ENCODE measurements at places on chromosomes 1 and 21.

DNA sequence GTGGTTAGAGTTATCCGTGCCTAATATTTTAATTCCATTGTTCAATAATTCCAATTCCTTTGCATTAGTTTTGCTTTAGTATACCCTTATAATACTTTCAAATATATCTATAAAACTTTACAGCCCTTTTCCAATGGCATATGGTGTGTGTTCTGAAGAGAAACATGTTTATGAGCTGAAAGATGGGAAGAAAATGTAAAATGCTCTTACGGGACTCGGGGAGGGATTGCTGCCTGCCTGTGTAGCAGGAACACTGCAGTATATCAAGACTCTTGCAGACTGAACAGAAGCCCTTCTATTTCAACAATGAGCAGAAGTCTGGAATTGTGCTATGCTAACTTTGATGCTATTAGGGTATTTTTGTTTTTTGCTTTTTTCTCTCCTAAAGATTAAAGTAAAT lies 406.8 kb downstream of the PTBP2 start:
- no peak for DNase-seq

DNA sequence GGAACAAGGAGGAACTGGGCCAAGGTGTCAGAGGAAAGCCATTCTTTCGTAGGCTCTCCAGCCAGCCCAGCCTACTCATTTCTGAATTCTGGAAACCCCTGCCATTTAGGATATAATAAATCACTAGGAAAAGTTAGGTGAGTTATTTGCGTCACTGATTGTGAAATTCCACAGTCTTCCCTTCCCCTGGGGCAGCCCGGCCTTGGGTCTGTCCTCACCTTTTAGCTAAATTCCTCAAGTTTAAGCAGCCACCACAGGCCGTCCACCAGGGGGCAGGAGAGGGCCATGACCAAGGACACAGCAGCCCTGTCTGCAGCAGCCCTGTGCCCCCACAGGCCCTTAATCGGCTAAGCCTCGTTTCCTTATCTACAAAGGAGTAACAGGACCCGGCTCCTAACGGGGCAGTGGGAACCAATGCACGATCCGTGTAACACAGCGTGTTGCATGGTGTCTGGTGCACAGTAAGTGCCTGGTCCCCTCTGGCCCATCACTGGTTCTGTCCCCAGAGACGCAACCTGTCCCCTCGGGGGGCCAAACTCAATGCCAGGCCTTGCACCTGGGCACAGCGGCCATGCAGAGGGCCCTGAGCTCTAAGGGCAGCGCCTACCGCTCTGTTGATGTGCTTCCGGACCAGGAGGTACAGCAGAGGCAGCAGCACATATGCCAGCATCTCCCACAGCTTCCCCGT lies 18.1 kb downstream of the GPR157 start:
- peak; percentile 67 for DNase-seq

- no peak for DNase-seq
Observed at GRCh38 chr1:190429932-190430331, 47.7 kb downstream of the BRINP3 start.

- no peak for DNase-seq
Observed at GRCh38 chr1:186463926-186464325, 3.0 kb upstream of the PDC start.

DNA sequence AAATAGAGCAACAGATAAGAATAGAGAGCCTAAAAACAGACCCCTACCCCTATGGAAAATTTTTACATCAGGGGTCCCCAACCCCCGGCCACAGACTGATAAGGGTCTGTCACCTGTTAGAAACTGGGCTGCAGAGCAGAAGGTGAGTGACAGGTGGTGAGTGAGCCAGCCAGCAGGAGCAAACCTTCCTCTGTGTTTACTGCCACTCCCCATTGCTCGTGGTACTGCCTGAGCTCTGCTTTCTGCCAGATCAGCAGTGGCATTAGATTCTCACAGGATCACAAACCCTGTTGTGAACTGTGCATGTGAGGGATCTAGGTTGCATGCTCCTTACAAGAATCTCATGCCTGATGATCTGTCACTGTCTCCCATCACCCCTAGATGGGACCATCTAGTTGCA lies 174.1 kb downstream of the FOXD2 start:
- DNase-seq = no peak

- no peak for DNase-seq
Observed at GRCh38 chr1:21355956-21356355, 65.7 kb upstream of the ECE1 start.

GRCh38 chr1:173934440-173934839 lies 17.3 kb upstream of the SERPINC1 start:
- no peak for DNase-seq

- DNase-seq = no peak
Observed at GRCh38 chr1:52032785-52033131, 852 bp downstream of the KTI12 start.
